ENCODE measurements at places on chromosomes 1 and 21.

DNA sequence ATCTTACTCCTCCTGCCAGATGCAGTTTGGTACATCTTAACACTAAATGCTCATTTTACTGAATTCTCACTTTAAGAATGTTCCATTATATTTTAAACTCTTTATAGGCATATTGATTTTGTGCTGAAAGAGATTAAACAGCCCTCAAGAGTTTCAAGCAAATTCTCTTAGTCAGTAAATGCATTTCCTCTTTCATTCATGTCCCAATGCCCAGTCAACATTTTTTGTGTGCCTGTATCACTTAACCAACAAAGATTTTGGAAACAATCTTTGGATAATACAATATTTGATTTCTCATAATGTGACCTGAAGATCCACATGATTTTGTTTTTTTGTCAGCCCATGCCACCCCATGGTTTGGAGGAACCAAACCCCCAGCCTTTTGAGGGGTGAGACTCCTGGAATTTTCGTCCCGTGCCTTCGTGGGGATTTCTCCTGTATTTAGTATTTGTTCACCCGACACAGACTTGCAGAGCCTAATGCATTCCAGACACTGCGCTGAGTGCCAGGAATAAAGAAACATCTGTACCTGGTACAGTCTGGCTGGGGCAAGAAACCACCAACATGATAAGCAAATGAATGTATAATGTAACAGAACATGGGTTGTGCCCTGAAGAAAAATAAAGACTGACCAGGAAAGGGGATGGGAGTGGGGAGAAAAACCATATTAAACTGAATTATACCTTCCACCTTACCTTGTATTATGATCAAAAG, 47.1 kb upstream of the ETS2 start:
- no peak for DNase-seq

- DNase-seq = no peak
These were observed 109.7 kb downstream of the PLXNA2 start for GRCh38 chr1:208134491-208134890.

GRCh38 chr1:102937401-102937800, 170.9 kb downstream of the COL11A1 start:
- DNase-seq = no peak

GRCh38 chr1:22281521-22282363, 138.8 kb upstream of the WNT4 start:
- no peak for DNase-seq

DNA sequence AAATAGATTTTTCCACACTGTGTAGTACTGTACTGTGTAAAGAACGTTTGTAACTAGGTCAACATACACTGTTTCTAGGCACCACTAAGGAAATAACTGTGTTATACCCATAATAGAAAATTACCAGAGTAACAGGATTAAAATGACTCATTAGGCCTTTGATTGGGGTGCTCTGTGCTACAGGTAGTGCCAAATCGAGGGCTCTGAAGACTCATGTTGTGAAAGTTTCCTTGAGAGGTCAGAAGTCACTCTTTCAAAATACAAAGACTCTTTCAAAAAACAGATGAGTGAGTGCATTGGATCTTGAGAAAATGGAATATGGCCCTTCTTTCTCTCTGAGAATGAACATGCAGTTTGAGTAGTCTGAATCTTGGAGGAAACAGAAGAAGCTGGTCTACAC, 143.0 kb downstream of the MRPL39 start:
- DNase-seq = no peak

DNA sequence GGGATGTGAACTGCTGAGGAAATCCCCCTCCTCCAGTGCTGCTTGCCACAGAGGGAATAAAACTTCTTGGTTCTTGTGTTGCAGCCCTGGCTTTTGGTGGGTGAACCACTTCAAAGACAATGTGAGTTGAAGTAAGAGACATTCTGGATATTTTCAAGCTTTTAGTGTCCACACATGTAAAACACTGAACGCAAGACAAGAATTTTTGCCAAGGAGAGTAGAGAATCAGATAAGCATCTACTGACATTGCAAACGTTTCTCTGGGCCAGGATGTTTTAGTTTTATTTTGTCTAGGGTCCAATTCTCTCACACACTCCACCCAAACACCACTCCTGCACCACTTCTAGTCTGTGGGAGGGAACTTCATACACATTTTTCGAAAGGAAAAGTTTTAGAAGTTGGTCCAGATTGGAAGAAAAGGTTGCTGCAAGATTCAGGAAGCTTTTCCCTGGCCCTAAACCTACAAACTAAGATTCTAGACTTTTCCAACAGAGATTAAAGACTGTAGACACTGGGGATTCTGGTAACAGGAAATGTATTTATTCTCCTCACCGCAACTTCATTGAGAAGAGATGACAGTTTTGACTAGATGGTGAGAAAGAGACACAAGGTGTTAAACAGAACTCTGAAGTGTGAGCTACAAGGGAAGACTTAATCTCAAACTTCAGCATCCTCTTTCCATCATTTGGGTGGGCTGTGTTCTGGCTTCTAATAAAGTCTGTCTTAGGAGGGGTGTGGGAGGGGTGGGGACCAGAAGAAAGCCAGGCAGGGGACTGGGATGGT, 16.1 kb downstream of the FASLG start:
- no peak for DNase-seq

DNA sequence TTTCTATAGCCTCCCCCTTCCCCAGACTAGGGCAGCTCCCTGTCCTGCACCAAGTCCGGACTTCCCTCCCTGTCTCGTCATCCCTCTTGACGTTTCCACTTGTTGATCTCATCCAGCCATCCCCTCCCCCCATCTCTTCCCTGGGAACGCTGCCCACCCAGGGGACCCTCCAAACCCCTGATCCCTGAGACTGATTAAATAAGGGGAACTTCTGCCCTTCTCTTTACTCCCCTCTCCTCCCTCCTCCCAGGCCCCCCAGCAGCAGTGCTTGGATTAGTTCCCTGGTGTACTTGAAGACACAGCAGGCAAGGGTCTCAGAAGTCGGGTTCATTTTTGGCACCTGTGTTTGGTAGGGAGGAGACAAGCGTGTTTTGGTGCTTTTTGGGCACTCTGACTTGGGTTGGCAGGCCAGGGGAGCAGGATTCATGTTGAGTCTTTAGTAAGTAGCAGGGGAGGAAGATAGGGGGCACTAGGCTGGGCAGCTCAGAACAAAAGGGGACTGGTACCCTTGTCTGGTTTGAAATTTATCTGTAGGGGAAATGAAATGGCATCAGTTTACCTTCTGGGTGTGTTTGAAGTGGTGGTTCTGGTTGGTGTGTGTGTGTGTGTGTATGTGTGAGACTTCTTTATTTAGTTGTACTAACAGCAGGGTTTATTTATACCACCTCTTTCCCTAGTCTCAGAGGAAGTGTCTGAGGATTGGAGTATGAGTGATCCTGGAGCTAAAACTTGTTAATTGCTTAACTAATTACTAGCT, 11.1 kb downstream of the VANGL2 start:
- no peak for DNase-seq

- no peak for DNase-seq
These were observed 28.2 kb upstream of the SLAMF9 start for GRCh38 chr1:159982280-159982679.

DNA sequence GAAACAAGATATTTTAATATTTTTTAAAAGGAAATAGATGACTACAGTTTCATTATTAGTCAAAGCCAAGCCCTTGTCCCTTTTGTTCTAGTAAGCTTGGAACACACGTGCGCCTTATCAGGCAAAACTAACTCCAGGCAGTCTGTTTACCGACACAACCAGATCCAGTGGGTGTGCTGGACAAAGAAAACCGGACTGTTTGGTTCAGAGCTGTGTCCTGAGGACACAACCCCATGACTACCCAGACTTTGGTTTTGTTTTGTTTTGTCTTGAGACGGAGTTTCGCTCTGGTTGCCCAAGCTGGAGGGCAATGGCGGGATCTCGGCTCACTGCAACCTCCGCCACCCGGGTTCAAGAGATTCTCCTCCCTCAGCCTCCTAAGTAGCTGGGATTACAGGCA, 13.9 kb upstream of the RHOU start:
- DNase-seq = no peak

DNA sequence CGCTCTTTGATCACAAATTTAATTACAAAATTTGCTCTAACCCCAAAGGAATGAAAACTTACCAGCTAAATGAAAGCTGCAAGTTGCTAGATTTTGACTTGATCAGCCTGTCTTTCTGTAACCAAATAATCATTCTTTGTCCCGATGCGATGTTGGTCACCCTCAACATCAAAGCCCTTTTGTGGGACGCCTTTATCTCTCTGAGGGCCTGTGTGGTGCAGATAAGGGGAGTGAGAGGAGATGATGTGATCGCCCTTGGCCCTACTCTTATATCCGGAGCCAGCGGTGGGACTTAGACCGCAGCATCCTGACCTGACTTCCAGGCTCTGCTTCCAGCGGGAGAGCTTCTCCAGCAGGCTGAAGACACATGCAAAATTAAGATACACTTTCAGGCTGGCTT, 19.3 kb upstream of the UMODL1 start:
- no peak for DNase-seq

- DNase-seq = no peak
These were observed 682 bp downstream of the SUCO start for GRCh38 chr1:172533513-172534151.

DNA sequence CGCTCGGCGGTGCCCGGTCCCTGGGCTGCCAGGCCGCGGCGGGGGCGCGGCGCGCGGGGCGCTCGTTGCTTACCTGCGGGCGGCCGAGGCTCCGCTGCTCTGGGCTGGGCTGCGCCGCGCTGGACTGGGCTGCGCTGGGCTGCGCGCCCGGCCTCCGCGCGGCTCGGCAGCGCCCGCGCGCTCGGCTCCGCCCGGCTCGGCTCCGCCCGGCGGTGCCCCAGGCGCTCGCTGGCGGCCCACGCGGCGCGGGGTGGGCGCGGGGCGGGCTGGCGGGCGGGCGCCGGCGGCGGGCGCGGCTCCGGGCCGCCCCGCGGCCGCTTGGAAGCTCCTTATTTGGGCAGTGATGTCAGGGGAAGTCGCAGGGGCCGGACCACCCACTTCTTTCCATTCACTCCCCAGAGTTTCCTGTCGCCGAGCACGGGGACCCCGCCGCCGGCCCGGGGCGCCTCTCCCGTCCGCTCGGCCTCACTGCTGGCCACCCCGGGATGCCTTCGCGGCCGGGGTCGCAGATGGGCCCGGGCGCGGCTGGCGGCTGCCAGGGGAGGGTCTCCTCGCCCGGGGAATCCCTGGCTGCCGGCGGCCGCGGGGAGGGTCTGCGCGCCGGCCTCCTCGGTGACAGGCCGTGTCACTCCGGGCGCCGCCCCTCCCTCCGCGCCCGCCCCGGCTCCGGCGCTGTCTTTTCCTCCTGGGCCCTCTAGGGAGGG, 177.7 kb upstream of the EDN2 start:
- no peak for DNase-seq

All from COLO829 (cell line).